ENCODE measurements at places on chromosomes 2 and 18.

DNA sequence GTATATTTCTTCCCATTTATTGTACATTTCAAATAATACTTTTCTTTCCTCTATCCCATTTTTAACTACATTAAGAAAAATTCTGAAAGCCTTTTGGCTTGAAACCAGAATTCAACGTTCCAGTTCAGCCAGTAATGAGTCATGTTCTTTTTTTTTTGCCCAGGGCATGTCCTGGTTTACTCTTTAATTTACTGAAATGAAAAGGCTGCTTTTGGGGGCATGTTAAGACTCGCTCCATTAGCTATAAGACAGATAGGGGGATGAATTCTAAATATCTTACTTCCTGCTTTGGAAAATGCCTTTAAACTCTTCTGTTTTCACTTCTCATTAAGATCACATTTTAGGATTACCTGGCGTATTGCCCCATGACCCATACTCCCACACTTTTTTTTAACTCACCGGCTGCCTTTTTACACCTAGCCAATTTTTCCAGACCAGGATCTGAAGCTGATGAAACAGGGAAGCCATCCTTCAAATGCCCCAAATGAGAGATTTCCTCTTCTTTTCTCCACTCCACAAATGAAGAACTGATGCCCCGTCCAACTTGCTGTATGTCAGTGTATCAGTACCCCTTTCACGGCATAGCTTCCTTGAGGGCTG is 585 bp downstream of the ABCA12 start:
- DNase-seq = no peak

DNA sequence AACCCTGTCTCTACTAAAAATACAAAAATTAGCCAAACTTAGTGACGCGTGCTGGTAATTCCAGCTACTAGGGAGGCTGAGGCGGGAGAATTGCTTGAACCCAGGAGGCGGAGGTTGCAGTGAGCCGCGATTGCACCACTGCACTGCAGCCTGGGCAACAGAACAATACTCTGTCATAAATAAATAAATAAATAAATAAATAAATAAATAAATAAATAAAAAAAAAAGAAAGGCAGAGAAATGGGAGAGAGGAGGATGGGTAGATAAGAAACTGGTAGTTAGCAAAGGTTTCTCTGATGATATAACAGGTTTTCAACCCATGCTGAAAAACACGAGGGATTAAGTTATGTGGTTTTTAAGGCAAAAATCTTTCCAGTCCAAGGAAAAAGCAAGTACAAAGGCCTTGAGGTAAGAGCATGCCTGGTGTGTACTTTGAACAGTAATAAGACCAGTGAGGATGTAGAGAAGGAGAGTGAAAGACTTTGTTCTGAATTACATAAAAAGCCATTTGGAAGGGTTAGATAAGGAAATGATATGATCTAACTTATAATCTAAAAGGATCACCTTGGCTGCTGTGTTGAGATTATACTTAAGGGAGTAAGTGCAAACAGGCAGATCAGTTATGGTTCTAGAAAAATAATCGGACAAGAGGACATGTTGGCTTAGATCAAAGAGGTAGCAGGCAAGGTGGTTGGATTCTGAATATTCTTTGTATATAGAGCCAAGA is 159.3 kb downstream of the PTH2R start:
- no peak for DNase-seq

DNA sequence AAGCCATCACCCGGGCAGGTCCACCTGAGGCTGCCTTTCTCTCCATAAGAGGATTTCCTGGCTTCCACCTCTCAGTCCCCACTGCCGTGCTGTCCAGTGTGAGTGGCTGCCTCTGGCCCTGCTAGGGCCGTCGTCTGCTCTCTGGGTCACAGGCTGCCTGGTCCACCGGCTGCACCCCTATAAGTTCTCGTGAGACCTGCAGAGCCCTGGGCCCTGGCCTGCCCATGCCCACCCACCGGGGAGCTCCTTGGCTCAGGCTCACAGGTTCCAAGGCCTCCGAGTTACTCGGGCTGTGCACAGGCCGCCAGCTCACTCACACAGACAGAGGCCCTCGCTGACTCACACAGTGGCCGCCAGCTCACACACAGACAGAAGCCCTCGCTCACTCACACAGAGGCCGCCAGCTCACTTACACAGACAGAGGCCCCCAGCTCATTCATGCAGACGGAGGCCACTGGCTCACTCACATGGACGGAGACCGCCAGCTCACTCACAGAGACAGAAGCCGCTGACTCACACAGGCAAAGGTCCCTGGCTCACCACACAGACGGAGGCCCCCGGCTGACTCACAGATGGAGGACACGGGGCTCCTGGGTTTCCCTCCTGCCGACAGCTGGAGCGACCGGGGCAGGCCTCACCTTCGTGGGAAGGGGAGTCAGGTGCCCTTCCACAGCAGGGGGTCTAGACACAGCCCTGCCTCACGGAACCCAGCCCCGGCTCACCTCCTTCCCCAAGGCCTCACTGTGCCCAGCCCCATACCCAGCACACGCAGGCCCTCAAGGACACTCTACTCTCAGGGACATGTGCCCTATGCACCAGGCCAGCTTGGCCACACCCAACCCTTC is 334.1 kb upstream of the MYT1L start:
- DNase-seq = no peak

DNA sequence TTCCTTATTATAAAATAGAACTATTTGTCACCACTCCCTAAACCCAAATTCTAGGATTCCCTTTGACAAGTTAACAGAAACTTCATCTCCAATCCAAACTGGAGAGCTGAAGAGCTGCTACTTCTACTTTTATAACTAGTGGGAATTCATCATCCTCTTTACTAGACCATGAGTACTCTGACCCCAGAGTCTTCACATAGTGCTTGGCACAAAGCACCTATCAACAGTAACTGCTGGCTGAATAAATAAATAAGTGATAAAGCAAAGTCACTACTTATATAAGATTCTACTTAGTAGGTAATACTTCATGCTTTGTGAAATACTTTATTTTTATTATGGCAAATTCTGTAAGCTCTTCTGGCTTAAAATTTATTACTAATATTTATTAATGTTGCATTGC is 49.5 kb downstream of the DARS1 start:
- no peak for DNase-seq

GRCh38 chr18:21064347-21064746 is 47.3 kb downstream of the ROCK1 start:
- no peak for DNase-seq

GRCh38 chr2:43133708-43134570 is 92.5 kb downstream of the ZFP36L2 start:
- DNase-seq = peak; percentile 78

GRCh38 chr2:143730155-143730952 is 601.1 kb downstream of the ARHGAP15 start:
- no peak for DNase-seq

DNA sequence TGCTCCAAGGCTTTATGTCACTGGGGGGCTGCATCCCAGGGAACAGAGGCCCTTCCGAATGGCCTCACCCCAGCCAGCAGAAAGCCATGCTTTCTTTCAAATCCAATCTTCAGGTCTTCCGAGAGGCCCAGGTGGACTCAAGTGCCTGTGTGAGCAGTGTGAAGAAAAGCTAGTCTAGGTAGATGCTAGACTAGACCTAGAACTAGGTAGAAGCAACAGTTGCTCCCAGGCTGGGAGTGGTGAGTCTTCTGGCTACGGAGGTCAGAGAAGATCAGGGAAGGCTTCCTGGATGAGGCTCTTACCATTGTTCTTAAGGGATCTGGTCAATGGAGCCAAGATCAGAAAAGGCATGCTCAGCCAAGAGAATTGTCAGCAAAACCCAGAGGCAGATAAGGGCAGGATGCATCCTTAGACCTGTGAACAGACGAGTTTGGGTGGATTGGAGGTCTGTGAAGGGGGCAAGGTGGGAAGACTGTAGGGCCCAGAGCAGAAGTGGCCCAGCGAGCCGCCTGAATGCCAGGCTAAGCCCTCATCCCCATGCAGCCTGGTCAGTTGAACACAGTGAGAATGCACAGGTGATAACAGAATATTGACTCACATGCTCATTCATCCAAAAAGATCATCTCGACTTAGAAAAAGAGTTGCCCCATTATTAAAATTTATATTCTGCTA is 110.8 kb downstream of the SMAD7 start:
- DNase-seq = no peak

DNA sequence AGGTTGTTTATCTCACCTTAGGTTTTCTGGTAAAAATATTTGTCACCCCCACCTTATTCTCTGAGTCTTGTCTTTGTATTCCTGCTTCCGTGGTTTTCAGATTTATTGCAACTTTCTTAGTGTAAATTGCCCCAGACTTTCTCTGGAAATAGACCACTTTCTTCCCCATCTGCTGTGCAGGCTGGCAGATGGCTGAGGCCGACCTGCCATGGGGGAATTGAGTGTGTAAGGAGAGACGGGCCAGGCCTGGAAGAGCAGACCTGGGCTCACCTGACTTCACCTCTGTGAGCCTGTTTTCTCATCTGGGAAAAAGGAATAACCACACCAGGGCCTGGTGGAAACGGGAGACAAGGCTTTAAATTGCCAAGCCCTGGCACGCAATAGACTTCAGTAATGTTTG is 44.9 kb downstream of the ACKR3 start:
- no peak for DNase-seq

DNA sequence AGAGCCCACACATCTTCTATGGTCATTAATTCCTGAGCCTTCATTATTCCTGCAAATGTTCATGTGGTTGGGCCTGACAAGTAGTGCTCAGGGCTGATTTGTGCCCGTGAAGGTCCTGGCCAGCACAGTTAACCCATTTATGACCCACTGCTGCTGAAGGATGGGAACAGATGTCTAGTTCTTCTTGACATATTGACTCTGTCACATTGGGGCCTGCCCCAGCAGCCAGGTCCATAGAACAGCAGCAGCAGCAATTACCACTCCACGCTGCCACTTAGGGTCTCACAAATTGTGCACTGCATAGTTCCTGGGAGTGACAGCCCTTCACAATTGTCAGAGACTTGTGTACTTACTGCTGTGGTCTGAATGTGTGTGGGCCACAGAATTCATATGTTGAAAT is 442.3 kb upstream of the RGPD4 start:
- no peak for DNase-seq

DNA sequence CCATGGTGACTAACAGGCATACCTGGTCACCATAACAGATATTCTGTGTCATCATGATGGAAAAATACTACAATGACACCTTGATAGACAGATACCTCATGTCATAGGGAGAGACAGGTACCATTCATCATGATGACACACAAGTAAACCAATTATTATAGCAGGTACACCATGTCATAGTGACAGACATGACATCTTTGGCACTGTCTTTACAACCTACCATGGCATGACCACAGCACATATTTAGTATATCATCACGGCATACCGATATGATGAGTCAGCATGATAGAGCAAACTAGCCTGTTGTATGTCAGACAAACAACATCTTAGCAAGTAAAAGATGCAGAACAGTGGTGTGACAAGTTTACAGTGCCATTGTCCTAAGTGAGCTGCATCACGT is 101.3 kb upstream of the KLHL29 start:
- no peak for DNase-seq

- no peak for DNase-seq
These were observed 229.0 kb upstream of the ZNF804A start for GRCh38 chr2:184369307-184369706.

DNA sequence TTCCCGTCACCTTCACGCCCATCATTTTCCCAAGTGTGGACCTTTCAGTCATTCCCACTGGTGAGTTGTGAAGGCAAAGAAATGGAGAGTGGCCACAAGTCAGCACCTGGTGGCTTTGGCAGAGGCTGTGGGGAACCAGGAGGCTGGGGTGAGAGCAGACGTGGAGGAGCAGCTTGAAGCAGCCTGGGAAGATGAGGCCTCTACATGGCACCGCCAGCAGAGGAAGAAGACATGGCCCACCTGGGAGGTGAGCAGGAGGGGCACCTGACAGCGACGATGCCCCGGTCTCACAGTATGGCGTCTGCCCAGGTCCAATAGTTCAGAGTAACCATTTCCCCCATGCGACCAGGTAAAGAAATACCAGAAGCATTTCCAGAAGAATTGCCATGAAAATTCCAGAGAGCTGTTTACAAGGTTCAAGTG is 69.0 kb downstream of the TPO start:
- no peak for DNase-seq

DNA sequence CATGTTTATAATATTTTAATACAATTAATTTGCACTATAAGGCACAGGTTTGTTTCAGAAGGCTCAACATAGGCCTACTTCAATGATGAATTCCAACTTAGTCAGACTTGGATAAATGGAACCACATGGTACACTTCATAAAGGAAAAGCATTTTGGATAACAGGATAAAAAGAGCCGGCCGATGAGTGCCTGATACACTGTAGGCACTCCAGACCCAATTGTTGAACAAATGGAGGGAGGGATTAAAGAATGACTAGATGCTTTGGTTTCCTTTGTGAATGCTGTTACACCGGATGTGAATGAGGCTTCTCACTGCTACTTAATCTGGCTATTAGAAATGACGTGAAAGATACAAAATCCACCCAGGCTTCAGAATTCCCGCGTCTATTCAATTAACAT is 104.1 kb upstream of the KCTD1 start:
- no peak for DNase-seq

DNA sequence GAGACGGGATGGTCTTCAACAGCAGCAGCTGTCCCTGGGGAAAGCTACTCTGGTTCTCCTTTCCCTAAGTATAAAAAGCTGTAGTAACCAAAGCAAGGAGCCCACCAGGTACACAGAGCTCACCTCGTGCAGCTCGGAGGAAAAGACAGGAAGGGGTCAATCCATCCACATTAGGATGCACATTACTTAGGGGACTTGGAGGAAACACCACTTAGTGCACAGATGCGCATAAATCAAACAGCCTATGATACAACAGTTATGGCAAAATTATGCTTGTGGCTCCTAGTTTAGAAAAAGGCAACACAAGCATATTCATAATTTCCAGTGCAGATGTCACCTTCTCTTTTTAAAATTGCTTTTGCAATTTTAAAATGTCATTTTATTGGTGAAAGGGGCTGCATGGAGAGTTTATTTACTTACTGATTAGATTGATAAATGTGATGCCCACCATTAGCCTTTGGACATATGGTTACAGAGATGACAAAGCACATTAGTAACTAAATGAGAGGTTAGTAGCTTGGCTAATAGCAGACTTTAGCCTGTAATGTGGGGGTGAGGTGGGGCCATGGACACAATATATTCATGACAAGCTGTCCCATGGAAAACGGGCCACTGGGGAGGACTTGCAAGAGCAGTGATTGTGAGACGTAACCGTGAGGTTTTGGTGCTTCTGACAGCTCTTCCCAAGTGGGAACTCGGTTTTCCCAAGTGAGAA is 199.8 kb downstream of the MYT1L start:
- DNase-seq = no peak

DNA sequence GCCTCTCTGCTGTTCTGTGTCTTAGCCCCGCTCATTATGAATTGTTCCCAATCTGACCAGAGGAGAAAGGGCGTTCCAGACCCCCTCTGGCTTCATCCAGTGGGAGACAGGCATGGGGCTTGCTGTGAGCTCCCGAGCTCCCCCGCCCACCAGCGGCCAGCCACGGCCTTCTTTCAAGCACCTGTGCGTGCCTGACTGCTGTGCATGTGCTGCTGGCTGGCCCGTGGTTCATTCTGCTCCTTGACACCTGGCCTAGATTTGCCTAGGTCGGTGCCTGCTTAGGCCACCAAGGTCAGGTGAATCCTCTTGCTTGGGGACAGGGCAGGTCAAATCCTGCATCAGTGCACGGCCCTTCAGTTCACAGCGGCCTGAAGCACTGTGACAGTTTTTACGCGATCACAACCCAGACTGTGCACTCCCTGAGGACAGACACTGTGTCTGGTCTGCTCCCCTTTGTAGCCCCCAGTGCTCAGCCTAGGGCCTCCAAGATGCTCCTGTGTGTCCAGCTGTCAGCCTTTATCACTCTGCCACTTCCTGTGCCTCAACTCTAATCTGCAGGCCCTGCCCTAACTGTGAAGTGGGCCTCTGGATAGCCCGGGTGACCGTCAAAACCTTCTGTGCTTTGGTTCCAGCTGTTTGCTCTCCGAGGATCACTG is 3.6 kb upstream of the LPIN1 start:
- no peak for DNase-seq

Measured in effector CD4-positive, alpha-beta T cell (primary cell).